ENCODE measurements at places on chromosomes 12 and 14.

GRCh38 chr12:126537961-126538530 is 1472.8 kb downstream of the AACS start:
- no peak for DNase-seq

DNA sequence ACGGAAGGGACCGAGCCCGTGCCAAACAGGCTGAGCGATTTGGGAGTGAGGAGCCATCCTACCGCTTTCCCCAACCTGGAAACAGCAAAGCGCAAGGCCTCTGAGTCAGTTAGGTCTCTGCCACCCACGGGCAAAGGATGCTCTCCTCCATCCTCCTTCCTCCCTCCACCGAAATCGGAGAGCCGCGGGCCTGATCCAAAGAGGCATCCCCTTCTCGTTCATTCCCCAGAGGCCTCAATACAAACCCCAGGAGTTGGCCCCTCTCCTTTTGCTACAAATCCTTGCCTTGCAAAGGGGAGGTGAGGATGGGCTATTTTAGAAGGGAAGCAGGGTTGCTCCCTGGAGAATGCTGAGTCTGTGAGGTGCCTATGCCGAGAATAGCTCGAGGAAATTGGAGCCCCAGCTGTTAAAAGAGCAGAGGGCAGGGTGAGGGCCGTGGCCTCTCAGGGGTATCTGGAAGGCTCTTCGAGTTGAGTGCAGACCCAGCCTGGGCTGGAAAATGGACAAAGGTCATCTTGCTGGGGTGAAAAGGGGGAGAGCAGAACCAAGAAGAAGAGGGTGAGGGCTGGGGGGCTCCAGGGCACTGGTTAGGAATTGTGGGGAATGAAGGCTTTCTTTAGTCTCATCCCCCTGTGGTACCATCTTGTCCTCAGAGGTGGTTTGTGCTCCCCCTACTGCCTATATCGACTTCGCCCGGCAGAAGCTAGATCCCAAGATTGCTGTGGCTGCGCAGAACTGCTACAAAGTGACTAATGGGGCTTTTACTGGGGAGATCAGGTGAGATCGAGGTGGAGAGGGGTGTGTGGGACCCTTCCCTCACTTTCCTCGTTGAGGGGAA is 1.1 kb downstream of the TPI1 start:
- DNase-seq = no peak

DNA sequence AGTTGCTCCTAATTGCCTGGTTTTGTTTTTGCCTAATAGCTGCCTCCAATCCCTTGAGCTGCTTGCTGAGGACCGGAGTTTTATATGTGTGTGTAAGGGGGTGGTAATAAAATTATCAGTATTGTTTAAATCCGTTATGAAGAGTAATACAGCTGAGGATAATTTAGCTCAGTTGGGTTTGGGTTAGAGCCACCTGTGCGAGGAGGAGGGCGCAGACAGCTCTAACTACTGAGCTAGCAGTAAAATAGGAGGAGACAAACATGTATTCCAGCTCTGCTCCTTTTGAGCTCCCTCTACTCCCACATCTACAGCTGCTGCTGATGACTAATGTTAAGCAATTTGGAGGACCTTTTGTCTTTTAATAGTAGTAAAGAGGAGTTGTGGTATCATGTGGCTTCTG is 61.5 kb downstream of the SPATS2 start:
- DNase-seq = peak; percentile 42

DNA sequence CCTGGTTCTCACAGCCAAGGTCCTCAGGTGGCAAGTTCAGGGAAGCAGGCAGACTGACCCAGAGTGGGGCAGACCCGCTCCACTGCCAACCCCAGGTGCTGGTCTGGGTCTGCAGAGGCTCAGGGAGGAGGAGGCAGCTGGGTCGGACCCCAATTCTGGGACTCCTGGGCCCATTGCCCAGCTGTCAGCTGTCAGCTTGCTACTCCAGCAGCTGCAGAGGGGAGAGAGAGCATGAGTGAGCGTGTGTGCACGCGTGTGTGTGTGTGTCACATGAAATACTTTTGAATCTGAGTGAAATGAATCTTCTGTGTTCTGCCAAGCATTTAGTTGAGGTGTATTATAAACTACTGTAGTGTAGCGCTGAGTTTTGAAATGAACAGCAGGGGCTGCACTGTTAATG is 30.8 kb downstream of the XRCC3 start:
- DNase-seq = no peak

GRCh38 chr12:96141216-96141912 is 52.8 kb upstream of the ELK3 start:
- DNase-seq = peak; percentile 75

DNA sequence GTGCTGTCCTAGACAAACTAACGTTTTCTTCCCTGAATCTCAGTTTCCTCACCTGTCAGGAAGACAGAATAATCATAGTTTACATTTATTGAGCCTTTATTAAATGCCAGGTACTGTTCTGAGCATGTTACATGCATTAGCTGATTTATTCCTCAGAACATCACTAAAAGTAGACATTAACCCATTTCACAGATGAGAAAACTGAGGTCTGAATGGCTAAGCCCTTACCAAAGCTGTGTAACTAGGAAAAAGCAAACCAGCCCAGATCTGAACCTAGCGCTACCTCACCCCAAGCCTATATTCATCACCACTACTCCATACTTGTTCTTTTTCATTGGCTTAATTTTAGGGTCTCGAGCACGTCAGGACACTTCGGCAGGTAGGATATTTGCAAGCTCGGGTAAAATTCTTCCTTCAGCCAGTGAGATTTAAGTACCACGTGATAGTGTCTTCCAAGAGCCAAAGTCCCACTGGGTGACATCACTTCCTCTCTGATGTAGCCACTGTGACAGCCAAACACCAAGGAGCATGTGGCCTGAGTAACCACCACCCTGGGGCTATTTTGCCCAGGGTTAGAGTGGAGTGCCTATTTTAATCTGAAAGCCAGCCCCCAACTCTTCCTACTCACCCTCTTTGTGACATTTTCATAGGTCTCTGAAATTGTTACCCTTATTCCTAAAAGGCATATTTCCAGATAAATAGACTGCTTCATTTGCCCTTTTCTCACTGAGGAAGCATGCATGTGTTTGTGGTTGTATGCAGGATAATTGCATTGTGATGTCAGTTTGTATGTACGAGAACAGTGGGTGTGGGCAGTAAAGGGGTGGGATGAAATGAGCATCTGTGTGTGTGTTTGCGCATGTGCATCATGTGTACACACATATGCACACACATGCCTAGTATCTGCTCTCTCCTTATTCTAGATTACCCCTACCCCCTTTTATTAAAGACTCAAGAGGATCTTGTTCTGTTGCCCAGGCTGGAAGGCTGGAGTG is 62.2 kb upstream of the WSCD2 start:
- no peak for DNase-seq

DNA sequence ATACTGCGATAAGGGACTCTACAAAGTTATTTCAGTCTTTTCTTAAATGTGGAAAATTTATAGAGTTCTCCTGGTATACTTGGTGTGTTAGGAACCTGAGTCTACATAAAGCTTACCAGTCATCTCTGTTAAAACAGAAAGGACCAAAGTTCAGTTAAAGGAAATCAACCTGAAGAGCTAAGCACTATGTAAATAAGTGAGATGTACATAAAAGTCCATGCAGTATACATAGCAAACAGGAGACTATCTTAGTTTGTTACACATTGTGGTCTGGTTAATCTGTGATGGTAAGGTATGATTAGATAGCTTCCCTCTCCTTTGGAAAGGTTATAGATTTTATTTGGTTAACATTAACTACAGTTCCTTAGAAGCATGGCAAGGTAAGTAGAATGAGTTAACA is 75.9 kb downstream of the ATP2B1 start:
- DNase-seq = no peak

Measured in kidney tubule cell (primary cell).